ENCODE measurements at places on chromosomes 4 and X.

- DNase-seq: no peak
Observed at GRCh38 chr4:152903658-152904057, 32.5 kb upstream of the FHDC1 start.

DNA sequence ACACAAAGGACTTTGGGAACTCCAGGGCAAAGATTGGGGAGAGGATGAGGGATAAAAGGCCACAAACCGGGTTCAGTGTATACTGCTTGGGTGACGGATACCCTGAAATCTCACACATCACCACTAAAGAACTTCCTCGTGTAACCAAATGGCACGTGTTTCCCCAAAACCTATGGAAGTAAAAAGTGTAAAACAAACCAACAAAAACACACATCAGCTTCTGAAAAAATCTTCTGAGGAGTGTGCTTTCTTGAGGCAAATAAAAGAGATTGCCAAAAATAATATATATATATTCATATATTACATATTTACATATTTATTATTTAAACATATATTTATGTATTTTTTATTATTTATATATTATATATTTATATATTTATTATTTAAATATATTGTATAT, 3.9 kb downstream of the P2RY8 start:
- no peak for DNase-seq

GRCh38 chr4:183321079-183321478, 1.0 kb upstream of the CLDN22 start:
- peak; percentile 5 for DNase-seq

DNA sequence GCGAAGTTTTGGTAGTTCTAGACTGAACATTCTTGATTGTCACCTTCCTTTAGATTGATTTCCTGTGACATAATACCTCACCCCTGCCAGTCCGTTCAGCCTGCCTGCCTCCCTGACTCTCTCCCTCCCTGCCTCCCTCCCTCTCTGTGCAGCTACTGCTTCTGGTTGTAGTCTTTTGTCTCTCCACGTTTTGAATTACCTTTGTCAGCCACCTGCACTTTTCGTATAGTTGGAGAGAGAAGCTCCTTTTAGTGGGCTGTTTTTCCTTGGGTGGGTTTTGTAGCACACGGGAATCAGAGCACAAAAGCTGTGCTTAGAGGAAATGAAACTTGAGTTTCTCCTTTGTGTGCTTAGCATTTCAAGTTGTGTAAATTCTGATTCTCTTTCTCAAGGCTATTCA, 32.6 kb upstream of the MSMO1 start:
- peak; percentile 28 for DNase-seq

- peak; percentile 50 for DNase-seq
Observed at GRCh38 chr4:15547392-15547791, 77.7 kb downstream of the CC2D2A start.

DNA sequence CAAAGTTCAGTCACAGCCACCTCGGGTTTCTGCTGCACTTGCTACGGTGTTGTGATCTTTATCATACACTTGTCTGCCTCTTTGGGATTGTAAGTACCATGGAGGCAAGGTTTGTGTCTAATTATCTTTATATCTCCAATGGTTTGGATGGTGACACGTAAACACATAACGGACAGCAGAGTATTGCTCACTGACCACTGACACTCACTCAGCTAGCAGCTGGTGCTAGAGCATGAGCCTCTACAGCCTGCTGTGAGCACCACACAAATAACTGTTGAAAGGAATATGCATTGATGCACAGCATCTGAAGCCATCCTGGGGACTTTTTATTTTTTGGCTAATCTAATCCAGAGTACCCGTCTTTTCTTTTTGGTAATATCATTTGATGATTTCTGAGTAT, 156.0 kb downstream of the DCLK2 start:
- DNase-seq: no peak

- DNase-seq: no peak
Observed at GRCh38 chr4:54677416-54677815, 19.7 kb downstream of the KIT start.

DNA sequence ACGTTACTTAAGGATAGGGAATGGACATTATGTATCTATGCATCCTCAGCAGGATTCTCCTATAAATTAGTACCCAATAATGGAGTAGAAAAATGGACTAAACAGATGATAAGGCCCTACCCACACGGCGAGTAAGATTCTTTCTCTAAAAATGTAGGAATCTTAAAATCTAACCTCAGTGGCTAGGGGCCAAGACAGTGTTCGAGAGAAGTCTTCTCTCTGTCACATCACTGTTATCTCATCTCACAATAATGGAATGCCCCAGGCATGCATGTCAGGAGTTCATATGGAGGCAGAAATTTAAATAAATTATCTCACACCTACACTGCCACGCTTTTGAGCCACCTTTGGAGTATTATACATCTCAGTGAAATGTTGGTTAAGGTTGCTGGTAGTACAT, 132.9 kb downstream of the LDB2 start:
- no peak for DNase-seq

GRCh38 chr4:26568446-26568994, 15.4 kb upstream of the TBC1D19 start:
- no peak for DNase-seq

- DNase-seq: no peak
Observed at GRCh38 chrX:43108828-43109227, 330.9 kb upstream of the PPP1R2C start.

DNA sequence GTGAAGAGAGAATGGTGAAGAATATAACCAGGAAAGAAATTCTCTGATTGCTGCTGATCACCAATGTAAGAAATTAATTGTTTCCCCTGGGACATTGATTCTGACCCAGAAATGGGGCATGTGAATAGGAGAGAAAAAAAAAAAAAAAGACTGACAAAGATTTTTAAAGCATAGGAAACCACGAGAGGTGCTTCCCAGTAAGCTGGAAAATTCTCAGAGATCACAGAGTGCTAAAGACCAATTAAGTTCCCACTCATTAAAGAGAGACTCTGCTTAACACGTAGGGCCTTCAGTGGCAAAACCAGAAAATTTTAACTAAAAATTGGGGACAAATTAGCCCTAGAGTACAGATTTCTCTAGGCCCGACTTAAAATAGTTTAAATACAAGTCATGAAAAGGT, 604.4 kb downstream of the ARAP2 start:
- DNase-seq: no peak

- DNase-seq: peak; percentile 27
Observed at GRCh38 chr4:155787113-155787710, 28.4 kb downstream of the GUCY1B1 start.

- DNase-seq: no peak
Observed at GRCh38 chr4:154427149-154427548, 64.5 kb downstream of the DCHS2 start.

- DNase-seq: no peak
Observed at GRCh38 chrX:64190136-64190740, 15.3 kb downstream of the AMER1 start.

DNA sequence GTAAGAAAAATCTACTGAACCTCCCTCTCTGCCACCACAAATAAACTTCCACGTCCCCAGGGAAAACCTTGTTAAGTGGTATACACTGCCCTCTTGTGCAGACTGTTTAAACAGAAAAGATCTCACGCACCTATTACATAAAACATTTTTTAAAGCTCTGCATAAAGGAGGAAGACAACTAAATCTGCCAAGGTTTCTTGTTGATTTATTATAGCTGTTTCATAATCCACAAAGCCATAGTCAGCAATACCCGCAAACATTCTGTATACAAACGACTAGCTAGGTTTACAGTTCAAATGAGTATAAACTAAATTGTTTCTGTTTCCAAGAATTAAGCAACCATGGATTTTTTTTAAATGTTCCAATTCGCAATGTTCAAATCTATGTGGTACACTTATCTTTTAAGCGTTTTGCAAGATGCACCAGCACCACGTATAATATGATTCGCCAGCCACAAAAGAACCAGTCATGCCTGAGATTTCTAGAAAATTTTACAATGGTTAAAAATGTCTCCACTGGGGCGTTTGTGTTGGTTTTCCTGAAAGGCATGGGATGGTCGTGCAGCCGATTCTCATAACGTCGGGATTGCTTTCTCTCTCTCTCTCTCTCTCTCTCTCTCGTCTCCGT, 164.6 kb downstream of the PRKX start:
- DNase-seq: no peak

- no peak for DNase-seq
Observed at GRCh38 chr4:143658336-143658735, 42.1 kb downstream of the FREM3 start.

- no peak for DNase-seq
Observed at GRCh38 chr4:137156054-137156453, 376.2 kb downstream of the PCDH18 start.

DNA sequence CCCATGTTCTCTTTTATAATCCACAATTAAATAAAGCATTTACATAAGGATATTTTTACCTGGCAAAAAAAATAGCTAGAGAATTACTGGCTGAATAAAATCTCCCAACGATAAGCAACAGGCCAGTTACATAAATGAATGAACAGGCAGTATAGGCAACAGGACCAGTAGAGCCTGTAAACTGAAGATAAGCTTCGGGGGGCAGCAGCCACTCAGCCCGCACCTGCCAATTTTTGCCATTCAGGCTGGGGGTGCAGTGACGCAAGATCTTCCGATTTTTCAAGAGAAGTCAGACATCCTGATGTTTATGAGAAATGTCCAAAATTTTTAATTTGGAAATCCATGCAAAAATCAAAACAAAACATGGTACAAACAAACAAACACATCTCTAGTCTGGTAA, 49.0 kb upstream of the CDKN2AIP start:
- no peak for DNase-seq

DNA sequence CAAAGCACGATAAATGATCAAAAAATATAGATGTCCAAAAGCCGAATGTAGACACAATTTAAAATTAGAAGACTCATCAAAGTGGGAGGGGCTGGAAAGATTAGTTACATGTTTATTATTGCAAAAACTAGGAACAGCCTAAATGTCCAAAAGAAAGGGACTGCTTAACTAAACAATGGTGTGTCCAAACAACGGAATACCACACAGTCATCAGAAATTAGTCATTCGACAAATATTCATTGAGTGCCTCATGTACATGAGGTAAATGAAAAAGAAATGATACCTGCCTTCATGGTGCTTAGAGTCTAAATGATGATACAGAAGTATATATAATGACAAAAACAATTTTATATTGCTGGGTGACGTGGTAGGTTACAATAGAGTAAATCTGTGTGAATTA, 139.7 kb downstream of the MAML3 start:
- DNase-seq: no peak

DNA sequence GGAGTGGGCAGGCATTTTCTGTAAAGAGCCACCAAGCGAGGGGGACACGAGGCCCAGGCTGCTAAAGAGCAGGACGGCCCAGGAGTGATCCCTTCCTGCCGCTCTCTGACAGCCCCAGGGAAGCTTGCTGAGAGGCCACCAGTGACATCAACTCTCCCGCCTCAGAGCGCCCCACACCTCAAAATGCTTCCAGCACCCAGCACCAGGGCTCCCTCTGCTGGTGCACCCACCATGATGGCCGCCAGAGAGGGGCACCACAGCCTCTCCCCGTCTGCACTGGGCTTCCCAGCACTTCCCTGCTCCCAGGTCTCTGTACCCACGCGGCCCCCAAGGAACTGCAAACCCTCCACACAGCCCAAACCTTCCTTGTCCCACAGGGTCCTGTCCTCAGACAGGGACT, 40.4 kb downstream of the GAK start:
- no peak for DNase-seq

GRCh38 chr4:24417206-24417605, 167.1 kb downstream of the DHX15 start:
- DNase-seq: no peak

DNA sequence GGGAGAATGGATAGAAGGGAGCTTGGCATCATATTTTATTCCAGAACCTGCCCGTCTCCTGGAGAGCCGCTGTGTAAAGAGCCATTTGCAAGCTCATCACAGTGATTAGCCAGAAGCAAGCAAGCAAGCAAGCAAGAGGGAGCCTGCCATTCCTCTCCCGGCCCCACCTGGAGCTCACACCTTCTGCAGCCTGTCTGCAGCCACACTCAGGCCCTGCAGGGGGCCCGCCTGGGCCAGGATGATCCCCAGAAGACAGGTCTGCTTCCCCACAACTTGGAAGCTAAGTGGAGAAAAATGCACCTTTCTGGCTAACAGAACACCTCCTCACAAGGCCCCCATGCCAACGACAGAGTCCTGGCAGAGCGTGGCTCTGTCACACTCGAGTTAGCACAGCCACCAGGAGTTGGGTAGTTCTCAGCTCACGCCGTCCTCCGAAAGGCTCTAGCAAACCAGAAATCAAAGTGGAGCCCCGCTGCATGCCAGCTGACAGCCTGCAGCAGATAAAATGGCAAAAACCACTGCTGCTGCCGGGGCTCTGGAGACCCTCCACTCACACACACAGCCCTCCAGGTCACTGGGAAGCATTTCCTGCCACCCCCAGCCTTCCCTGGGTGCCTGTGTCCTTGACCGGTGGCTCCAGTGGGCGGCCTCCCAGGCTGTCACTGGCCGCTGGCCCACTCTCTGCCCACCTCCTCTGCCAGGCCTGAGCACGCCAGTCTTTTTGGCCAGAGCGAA, 54.9 kb downstream of the DCTD start:
- no peak for DNase-seq

- DNase-seq: no peak
Observed at GRCh38 chr4:138866314-138866713, 149.3 kb upstream of the NOCT start.

DNA sequence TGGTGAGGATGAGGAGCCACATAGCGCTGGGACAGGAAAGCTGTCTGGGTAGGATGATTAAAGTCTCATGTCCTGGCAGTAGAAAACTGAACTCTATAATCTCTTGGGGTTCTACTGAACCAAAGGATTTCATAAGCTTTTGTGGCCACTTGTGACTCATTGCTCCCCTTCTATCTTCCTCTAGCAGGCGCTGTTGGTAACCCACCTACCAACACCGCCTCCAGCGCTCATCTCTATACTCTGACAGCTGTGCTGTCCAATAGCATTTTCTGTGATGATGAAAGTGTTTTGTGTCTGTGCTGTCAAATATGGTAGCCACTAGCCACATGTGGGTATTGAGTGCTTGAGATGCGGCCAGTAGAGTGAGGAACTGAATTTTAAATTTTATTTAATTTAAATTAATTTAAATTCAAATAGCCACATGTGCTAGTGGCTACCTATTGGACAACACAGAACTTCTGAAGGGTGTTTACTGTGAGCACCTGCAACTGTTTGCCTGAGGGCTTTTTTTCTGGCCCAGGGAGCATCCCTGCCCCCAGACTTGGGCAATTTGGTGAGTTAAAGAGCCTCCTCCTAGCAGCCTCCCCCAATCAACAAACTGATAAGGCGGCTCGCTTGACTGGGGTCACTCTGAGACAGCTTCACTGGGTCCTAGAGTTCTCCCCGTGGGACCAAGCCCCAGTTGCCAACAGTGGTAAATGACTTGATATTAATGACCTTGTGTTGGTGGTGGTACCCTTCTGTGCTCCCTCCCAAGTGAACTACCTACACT, 169.2 kb upstream of the ATP6AP2 start:
- DNase-seq: no peak

- peak; percentile 19 for DNase-seq
Observed at GRCh38 chr4:6825403-6825802, 42.9 kb downstream of the KIAA0232 start.

DNA sequence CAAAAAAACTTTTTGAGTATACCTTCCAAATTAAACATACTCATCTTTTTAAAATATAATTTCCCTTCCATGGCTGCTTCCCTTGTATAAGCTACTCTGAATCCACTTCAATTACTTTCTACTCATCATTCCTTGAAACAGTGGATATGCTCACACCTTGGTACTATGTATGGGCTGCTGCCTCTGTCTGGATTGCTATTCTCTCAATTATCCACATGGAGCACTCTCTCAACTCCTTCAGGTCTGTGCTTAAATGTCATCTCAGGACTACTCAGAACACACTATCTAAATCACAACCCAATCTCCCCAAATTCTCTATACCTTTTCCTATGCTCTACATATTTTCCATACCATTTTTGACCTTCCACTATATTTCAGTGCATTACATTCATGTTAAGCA, 898.9 kb upstream of the EPHA5 start:
- DNase-seq: no peak

- DNase-seq: no peak
Observed at GRCh38 chrX:48589482-48590162, 7.7 kb upstream of the WDR13 start.
